ENCODE measurements at places on chromosomes 2 and 18. TPM values are rescaled to one million over a fixed set of nuclear protein-coding genes. Genes with fewer than 3 reads are reported as not detected.

DNA sequence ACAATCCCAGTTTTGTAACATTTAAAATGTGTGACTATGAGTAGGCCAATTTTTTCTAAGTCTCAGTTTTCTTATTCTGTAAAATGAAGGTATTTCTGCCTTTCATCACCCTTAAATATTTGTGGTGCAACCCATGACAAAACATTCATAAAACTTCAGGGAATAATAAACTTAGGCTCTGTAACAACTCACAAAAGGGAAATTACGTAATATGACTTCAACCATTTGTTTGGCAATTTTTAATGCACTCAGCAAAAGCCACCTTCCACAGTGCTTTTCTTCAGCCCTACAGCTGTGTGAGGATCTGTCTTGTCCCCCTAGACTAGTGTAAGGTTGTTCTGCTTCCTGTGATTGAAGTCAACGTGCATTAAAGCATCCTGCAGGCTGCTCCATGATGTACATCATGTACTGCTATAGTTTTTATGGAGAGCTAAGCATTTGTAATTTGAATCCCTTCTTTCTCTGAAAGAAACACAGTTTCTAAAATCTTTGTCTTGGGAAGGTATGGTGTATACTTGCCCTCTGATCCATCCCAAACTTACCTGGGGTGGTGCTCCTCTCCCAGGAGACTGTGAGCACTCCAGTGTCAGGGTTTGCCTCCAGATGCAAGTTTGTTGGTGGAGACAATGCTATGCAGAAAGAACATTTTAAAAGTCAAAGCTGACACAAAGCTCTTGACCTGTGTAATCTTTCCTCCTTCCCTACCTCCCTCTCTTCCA is 39.1 kb downstream of the FN1 start:
- no peak for DNase-seq
- no peaks in the 10 kb centered on the region for H3K4me1 ChIP-seq

The TTC32 gene
- total RNA-seq, result 66.5 TPM

DNA sequence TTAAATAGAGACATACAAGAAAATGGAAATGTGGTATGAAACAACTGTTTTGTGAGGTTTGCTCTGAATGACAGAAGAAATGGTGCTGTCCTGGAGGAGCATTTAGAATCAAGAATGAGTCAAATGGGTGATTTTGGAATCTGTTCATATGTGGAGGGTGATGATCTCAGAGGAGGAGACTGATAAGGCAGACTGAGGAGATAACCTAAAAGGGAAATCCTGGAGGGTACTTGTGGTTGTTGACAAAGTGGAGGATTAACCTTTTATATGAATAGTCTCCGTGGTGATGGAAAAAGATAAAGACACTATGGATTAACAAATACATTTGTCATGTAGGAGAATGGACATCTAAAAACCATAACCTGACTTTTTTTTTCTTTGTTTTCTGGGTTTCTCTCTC is 74.1 kb downstream of the MMADHC start:
- no peak overlapping the region for H3K27ac ChIP-seq
- H3K4me1 ChIP-seq, result no peaks in the 10 kb centered on the region
- peaks cover 10% of the 10 kb centered on the region for H3K27me3 ChIP-seq
- H3K36me3 ChIP-seq, result no peaks in the 10 kb centered on the region
- DNase-seq, result no peak
- no peak overlapping the region for H3K4me3 ChIP-seq

DNA sequence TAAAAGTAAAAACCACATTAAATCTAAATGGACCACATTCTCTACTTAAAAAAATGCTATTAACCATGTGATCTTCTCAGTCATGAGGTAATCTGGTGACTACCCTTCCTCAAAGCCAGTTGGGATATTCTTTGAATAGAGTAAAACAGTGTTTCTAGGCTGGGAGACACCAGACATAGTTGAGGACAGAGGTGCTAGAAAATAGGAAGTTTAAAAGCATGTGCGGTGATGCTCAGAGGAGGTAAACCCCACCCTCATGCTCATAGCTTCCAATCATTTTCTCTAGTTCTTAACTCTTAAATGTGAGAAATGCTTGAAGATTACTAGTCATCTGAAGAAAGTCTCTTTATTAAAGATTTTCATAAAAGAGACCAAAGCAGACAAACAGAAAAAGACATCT is 30.7 kb upstream of the ELAC1 start:
- no peaks in the 10 kb centered on the region for H3K4me1 ChIP-seq
- H3K27me3 ChIP-seq, result no peaks in the 10 kb centered on the region
- DNase-seq, result no peak

DNA sequence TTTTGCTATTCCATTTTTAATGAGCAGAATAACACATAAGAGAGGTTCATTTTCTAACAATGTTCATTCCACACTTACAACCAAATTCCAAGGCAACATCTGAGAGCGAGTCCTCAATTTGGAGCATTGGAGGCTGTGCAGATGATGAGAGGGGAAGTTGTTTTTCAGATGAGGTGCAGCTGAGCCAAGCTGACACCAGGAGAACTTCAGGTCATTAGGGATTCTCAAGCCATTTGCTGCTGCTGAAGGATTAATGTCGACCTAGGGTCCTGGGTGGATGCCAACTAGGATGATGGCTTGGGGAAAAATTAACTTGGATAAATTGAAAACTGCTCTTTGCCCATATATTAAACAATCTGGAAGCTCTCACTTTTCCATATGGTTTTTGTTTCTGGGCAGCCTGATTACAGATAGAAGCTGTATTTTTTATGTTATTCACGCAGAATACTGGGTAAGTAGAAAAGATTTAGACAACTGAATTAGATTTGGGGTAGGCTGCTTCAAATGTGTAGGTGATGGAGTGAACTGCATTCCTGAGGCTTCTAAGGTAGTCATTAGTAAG is 206.4 kb upstream of the SLC39A10 start:
- no peak overlapping the region for H3K4me3 ChIP-seq
- DNase-seq, result no peak
- no peaks in the 10 kb centered on the region for H3K4me1 ChIP-seq
- no peaks in the 10 kb centered on the region for H3K36me3 ChIP-seq

The CABYR gene
- total RNA-seq, result 2.1 TPM

DNA sequence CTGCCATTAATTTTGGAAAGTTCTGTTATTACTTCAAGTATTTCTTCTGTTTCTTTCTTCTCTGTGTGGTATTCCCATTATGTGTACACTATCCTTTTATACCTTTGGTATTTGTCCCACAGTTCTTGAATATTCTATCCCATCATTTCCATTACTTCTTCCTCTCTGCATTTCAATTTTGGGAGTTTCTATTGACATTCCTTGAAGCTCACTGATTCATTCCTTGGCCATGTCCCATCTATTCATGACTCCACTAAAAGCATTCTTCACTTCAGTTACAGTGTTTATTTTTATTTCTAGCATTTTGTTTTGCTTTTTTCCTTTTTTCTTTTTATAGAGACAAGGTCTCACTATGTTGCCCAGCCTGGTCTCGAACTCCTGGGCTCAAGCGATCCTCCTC is 30.3 kb downstream of the PROC start:
- no peak for DNase-seq
- H3K4me3 ChIP-seq, result no peak overlapping the region

The GCG gene
- total RNA-seq, result not detected

GRCh38 chr2:233489666-233490065 is 76.9 kb downstream of the USP40 start:
- DNase-seq, result no peak
- peaks cover 34% of the 10 kb centered on the region for H3K36me3 ChIP-seq
- no peak overlapping the region for H3K4me3 ChIP-seq
- no peaks in the 10 kb centered on the region for H3K4me1 ChIP-seq

GRCh38 chr2:134146620-134147019 is 107.3 kb upstream of the MGAT5 start:
- H3K36me3 ChIP-seq, result peaks cover 2% of the 10 kb centered on the region
- H3K27me3 ChIP-seq, result no peaks in the 10 kb centered on the region
- H3K4me1 ChIP-seq, result peaks cover 73% of the 10 kb centered on the region
- peak overlapping the region; percentile 5 for H3K27ac ChIP-seq
- no peak overlapping the region for H3K4me3 ChIP-seq

The LRP2 gene
- not detected for total RNA-seq

The UPP2 gene
- total RNA-seq, result not detected

DNA sequence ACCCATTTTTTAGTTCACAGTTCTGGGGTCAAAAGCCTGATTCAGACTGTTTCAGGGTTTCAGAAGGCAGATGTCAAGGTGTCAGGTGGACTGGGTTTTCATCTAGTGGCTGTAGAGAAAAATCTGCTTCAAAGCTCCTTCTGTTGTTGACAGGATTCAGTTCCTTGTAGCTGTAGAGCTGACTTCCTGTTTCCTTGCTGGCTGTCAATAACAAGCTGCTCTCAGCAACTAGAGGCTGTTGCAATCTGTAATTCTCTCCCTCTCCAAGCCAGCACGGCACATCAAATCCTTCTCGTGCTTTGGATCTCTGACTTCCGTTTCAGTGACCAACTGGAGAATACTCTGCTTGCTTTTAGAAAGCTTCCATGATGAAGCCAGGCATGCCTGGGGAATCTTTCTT is 179.4 kb downstream of the DOK6 start:
- H3K27ac ChIP-seq, result peak overlapping the region; percentile 19
- H3K4me3 ChIP-seq, result peak overlapping the region; percentile 33
- H3K36me3 ChIP-seq, result no peaks in the 10 kb centered on the region
- no peak for DNase-seq
- peaks cover 9% of the 10 kb centered on the region for H3K4me1 ChIP-seq
- no peaks in the 10 kb centered on the region for H3K27me3 ChIP-seq

The ZC3H8 gene
- 22.2 TPM for total RNA-seq

- H3K4me1 ChIP-seq, result no peaks in the 10 kb centered on the region
- no peaks in the 10 kb centered on the region for H3K36me3 ChIP-seq
- no peaks in the 10 kb centered on the region for H3K27me3 ChIP-seq
- no peak for DNase-seq
- H3K4me3 ChIP-seq, result no peak overlapping the region
Measured at GRCh38 chr2:20198001-20198400, 26.9 kb downstream of the SDC1 start.

The OTX1 gene
- not detected for total RNA-seq

GRCh38 chr2:23384551-23385343 is at the start of gene KLHL29:
Gene KLHL29 (plus strand): TSS chr2:23385179. CDS start chr2:23562197, 177,018 bp downstream.
- H3K4me3 ChIP-seq, result peak within 1 kb of the TSS; percentile 72
- peaks cover 31% of the 10 kb centered on the region for H3K4me1 ChIP-seq
- peak; percentile 69 for DNase-seq
- H3K36me3 ChIP-seq, result no peaks in the 10 kb centered on the region
- peaks cover 49% of the 10 kb centered on the region for H3K27me3 ChIP-seq
- H3K27ac ChIP-seq, result no peak within 1 kb of the TSS

GRCh38 chr18:22170421-22171257 is 1.2 kb downstream of the GATA6 start:
- H3K4me1 ChIP-seq, result peaks cover 38% of the 10 kb centered on the region
- no peak for DNase-seq
- peaks cover 61% of the 10 kb centered on the region for H3K27me3 ChIP-seq
- no peaks in the 10 kb centered on the region for H3K36me3 ChIP-seq
- H3K4me3 ChIP-seq, result peak overlapping the region; percentile 86

- H3K27me3 ChIP-seq, result peaks cover 12% of the 10 kb centered on the region
- DNase-seq, result no peak
- H3K36me3 ChIP-seq, result no peaks in the 10 kb centered on the region
- no peak overlapping the region for H3K27ac ChIP-seq
- no peaks in the 10 kb centered on the region for H3K4me1 ChIP-seq
- no peak overlapping the region for H3K4me3 ChIP-seq
Measured at GRCh38 chr2:169649278-169649677, 44.9 kb downstream of the CFAP210 start.

DNA sequence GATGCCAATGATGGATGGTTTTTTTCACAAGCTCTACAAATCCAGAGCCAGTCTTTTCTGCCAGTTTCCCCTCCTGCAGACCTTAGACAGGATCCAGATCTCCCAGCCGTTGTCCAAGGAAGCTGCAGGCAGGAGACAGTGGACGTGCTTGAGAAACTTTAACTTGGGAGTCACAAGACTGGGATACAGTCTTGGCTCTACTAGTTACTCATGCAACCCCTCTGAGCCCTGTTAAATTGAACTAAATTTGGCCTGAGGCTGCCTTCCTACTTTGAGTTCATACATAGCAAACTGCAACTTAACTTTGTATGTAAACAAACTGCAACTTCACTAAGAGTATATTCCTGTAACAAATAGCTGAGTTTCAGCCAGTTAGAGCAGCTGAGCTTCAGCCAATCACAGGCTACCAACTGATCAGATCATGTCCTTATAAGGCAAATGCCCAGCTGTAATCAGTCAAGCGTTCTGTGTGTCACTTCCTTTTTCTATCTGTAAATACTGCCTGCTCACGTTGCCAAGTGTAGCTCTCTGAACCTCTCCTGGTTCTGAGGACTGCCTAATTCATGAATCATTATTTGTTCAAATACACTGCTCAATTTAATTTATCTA is 140.9 kb downstream of the CAPN13 start:
- no peak for DNase-seq
- H3K4me3 ChIP-seq, result no peak overlapping the region
- no peaks in the 10 kb centered on the region for H3K4me1 ChIP-seq
- no peaks in the 10 kb centered on the region for H3K27me3 ChIP-seq
- peaks cover 15% of the 10 kb centered on the region for H3K36me3 ChIP-seq

DNA sequence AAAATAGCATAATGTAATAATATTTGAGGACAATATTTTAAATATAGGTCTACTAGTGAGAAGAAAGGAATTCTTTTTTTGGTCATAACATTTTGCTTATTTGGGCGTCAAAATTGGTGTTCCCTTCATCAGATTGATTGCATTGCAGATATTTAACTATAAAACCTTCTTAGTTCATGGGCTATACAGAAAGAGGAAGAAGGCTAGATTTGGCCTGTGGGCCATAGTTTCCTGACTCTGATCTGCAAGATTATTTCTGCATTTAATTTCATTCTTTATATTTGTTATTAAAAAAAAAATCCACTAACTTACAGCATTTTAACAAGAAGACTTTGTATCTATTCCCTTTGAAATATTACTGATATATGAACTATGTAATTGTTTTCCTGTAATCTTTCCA is 31.9 kb downstream of the PIKFYVE start:
- H3K4me1 ChIP-seq, result peaks cover 31% of the 10 kb centered on the region
- DNase-seq, result no peak
- no peak overlapping the region for H3K27ac ChIP-seq
- H3K27me3 ChIP-seq, result no peaks in the 10 kb centered on the region
- peaks cover 45% of the 10 kb centered on the region for H3K36me3 ChIP-seq

- H3K27ac ChIP-seq, result no peak overlapping the region
- peaks cover 44% of the 10 kb centered on the region for H3K36me3 ChIP-seq
- no peak overlapping the region for H3K4me3 ChIP-seq
- no peak for DNase-seq
- peaks cover 25% of the 10 kb centered on the region for H3K4me1 ChIP-seq
Measured at GRCh38 chr2:161172901-161173540, 12.8 kb downstream of the TANK start.

GRCh38 chr2:3466482-3466863 is 52.9 kb downstream of the ADI1 start:
- H3K27me3 ChIP-seq, result no peaks in the 10 kb centered on the region
- no peak overlapping the region for H3K4me3 ChIP-seq
- peaks cover 27% of the 10 kb centered on the region for H3K36me3 ChIP-seq
- peaks cover 7% of the 10 kb centered on the region for H3K4me1 ChIP-seq
- DNase-seq, result no peak
- H3K27ac ChIP-seq, result no peak overlapping the region

DNA sequence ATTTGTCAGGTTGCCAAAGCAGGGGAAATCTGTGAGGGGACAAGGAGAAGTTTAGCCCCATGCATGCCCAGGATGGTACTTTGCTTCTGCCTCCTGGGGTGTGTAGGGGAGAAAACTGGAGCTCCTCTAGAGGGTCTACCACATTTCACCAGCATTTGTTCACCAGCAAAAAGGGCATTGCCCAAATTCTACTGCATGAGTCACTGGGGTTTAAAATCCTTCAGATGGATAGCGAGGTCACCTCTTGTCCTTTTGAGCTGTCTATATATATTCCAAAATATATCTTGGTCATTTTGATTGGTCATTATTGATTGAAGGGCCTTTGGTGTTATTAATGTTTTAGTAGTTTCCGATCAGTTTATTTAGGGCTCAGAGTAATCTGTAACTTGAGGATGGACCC is 18.7 kb downstream of the FHOD3 start:
- H3K36me3 ChIP-seq, result peaks cover 11% of the 10 kb centered on the region
- no peak overlapping the region for H3K4me3 ChIP-seq
- peaks cover 58% of the 10 kb centered on the region for H3K27me3 ChIP-seq
- DNase-seq, result no peak
- H3K4me1 ChIP-seq, result no peaks in the 10 kb centered on the region
